DMS153 (cell line): ENCODE measurements at places on chromosomes 5 and 9.
A peak's percentile ranks its signal among the peaks of the same experiment; 100 is the strongest.

GRCh38 chr5:54902791-54903473 is 82.5 kb downstream of the ESM1 start:
- DNase-seq, result peak; percentile 18

DNA sequence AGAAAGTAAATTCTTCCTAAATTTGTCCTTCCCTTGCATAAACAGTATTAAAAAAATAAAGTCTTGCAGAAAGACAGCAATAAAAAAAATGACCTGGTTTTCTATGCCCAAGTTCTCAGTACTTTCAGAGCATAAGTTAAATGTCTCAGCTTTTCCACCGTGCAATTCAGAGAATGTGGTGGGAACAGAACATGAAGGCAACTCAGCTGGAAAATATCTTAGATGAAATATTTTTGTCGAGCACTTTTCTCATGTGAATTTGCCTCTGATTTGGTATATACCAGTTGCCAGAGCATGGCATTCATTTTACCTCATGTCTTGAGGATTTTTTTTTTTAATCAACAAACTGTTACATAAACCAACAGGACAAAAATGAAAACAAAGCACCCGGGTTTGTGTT is 176.1 kb downstream of the CETN3 start:
- no peak for DNase-seq

GRCh38 chr5:118894709-118895108 is 93.6 kb downstream of the DTWD2 start:
- DNase-seq, result no peak

GRCh38 chr5:148145916-148146315 is 22.4 kb upstream of the SPINK14 start:
- peak; percentile 10 for DNase-seq

DNA sequence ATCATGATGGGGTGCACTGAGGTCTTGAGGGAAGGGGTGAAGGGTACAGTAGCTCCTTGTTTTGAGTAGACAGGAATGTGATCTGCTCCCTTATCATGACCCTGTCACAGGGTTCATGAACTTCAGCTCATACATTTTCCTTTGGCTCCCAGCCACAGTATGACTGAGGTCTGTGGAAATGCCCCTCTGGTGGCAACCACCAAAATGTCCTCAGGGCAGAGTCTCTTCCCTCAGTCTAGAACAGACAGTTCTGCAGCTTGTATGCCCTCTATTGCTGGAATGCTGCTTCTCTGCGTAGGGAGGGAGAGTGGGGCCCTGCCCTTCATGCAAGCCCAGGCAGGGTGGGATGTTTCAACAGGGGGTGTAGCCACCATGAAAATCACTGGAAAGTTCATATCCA is 53.8 kb upstream of the SNCAIP start:
- DNase-seq, result no peak
